ENCODE measurements at places on chromosomes 6 and 20.
A peak's percentile ranks its signal among the peaks of the same experiment; 100 is the strongest.

GRCh38 chr20:37947943-37948342 is 45.0 kb downstream of the VSTM2L start:
- no peak for DNase-seq

GRCh38 chr6:11409371-11409770 is 128.2 kb upstream of the TMEM170B start:
- DNase-seq = no peak

GRCh38 chr20:8652396-8652795 is 416.5 kb upstream of the PLCB4 start:
- DNase-seq = no peak

DNA sequence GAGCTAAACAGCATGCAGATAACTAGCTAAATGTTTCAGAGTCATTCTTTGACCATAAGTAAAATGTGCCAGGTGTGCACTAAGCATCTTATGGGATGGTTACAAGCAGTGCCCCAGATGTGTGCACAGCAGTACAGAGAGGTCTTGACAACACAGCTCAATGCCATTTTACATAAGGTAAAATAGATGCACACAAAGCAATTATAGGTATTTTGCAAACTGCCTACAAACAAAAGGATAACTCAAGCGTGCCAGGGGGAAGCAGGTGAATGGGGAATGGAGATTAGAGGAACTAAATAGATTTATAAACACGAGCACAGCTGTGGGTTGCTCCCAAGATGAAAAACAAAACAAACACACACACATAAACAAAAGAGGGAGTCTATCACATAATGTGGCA is 64.8 kb downstream of the SLC2A10 start:
- DNase-seq = peak; percentile 40

DNA sequence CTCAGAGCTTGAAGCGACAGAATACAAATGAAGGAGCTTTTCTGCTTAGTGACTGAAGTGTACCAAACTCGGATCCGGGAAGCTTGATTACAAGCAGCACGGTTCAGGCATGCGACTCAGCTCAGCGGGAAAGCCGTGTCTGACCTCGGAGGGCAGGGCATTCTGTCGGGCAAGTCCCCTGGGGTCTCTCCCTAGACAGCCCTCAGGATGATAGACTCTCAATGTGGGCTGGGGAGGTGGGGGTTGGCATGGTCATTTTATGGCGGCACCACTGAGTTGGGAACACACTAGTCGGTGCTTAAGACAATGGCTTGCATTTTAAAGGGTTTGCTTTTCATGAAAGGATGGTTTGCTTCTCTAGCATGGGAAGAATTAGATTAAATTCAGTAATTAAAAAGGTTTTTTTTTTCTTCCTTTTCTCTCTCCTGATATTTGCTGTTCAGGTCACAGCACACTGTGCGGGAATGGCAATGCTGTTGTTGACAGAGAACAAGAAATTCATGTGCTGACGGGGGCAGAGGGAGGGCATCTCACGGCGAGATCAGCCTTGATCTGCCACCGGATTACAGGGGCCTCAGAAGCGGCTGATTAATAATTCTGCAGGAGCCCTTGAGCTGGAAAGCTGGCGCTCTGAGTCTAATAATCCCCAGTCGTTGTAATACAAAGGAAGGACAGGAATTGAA is 80.7 kb upstream of the TRAF3IP2 start:
- no peak for DNase-seq

GRCh38 chr6:16704401-16705045 is 56.7 kb downstream of the ATXN1 start:
- DNase-seq = no peak

DNA sequence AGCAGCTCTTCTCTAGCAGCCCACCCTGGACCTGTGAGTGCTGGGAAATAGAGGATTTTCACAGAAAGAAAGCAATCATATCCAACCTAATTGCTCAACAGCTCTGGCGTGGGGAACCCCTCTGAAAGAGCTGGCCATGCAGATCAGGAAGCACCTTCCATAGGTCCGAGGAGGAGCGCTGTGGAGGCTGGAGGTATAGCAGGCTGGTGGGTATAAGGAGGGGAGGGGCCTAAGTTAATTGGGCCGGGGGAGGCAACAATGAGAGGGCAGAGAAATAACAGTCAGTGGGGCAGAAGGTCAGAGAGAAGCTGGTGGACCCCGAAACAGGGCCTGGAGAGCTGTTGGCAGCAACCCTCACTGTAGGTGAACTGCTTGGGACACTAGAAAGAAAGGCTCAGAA is 40.8 kb downstream of the SNRNP48 start:
- no peak for DNase-seq

DNA sequence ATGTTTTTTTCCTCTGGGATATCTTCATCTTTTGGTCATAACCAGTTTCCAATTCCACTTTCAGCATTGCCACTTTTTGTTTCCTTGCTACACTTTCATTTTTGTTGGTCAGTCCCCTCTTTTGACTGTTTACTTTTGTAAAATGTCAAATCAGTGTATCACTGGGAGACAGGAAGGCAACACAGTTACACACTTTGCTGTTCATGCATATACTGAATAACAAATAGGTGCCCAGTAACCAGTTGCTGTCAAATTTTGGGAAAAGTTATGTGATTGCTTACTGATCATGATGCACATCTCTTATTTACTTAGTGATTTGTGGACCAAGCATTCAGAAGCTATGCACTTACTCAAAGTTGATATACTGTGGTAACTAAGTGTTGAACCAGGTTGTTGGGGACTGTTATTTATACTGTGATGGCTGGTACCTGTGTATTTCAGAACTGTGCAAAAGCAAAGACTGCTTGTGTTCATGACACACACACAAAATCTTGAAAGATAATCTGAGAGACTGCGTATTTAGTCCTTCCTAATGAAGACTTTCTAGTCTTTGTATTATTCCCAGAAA is 41.0 kb downstream of the ZNF292 start:
- DNase-seq = no peak

DNA sequence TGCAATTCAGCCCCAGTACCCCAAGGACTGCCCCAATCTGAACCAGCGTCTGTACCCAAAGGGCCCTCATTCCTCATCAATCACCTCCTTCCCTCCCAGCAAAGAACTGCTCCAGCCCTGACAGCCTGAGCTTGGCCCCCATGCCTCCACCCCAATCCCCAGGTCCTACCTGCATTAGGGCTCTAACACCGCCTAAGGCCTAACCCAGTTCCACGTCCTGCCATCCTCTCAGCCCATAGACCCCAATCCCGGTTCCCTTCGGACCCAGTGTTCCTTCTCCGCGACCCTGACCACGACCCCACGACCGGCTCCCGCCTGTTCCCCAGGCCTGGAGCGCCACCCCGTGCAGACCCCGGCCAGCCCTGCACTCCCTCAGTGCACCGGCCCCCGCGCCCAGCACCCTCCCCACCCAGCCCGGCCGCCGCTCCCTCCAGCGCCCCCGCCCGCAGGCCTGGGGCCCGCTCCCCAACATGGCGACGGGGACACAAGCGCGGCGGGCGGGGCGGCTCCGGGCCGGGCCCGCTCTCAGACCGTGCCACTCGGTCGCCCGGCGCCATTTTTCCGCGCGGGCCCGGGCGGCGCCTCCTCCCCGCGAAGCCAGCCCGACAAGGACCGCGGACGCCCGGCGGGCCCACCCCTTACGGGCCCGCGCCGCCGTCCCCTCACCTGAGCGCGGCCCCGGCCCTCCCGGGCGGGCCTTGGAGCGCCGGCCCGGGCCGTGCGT is 483 bp downstream of the NCOA6 start:
- peak; percentile 72 for DNase-seq

DNA sequence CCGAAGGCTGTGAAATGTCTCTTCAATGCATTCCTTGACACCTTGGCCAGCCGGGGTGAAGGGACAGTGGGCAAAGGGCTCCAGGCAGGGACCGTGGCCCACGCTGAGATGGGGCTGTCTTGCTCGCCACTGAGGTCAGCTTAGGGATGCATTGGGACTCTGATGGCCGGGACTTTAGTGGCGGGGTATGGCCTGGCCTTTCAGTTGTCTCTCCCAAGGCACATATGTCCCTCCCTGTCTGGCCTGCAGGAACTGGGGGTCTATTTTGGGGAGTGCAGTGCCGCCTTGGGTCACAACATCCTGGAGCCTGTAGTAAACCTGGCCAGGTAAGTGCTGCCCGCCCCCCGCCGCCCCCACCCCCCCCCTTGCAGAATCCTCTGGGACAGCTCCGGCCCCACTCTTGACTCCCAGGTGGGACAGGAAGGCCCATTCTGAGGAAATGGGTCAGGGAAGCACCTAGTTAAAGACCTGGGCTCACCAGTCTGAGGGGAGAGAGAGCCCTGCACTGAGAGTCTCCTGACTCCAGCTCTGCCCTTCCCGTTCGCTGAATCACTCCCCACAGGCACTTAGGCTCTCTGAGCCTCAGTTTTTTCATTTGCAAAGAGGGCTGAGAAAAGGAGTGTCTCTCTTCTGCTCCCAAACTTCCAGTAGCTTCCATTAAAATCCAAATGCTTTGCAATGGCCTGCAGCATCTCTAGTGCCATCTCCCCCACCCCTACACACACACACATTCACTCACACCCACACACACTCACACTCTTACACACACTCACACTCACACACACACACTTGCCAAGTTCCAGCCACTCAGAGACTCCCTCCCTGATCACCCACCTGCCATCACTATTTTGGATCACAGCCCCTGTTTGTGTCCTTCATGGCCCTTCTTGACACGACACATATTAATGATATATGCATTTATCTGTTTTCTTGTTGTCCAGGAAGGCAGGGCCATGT is 33.1 kb downstream of the RAB44 start:
- DNase-seq = no peak

GRCh38 chr20:64039293-64040160 is 3.5 kb downstream of the C20orf204 start:
- peak; percentile 31 for DNase-seq

DNA sequence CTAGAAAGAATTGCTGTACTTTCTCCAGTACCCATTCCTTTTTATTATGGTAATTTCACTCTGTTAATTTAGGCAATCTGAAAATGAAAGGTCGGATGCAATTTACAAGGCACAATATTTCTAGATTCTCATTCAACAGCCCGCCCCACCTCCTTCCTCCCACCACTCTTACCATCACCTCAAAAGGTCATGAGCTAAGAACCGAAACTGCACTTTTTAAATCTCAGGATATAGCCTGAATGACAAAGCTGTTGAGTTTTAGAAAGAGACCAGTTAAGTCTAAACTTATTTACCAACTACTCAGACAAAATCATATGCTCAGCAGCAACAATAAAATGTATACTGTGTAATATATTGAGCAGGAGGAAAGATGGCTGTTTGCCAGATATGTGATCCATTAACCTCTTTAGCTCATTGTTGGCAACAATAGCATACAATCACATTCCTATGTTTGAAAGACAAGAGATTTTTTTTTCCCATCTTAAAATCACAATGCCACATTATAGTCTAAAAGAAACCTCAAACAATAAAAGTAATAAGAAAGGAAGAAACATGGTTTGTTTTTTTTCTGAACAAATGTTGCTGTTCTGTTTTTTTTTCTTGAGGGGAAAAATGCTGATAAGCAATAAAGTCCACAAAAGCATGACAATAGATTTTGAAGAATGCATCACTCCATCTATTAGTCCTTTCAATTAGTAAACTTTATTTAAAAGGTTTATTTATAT is 1.6 kb upstream of the HS3ST5 start:
- no peak for DNase-seq

DNA sequence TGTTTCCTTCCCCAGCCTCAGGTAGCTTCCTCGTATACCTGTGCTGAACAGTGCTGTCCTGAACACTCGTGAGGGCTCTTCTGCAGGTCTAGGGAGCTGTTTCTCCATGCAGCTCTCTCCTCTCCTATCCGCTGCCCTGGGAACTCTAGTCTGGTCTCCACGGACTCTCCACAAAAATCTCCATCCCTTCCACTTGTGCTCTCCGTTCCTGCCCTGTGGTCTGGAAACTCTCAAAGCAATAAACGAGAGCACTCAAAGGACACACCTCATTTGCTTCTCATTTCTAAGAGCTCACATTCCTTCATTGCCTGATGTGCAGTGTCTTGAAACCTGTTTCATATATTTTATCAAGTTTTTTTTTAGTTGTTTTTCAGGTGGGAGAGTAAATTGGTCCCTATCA is 235.9 kb upstream of the RGS17 start:
- DNase-seq = no peak

GRCh38 chr6:1082285-1082935 is 229.5 kb upstream of the FOXQ1 start:
- DNase-seq = no peak

DNA sequence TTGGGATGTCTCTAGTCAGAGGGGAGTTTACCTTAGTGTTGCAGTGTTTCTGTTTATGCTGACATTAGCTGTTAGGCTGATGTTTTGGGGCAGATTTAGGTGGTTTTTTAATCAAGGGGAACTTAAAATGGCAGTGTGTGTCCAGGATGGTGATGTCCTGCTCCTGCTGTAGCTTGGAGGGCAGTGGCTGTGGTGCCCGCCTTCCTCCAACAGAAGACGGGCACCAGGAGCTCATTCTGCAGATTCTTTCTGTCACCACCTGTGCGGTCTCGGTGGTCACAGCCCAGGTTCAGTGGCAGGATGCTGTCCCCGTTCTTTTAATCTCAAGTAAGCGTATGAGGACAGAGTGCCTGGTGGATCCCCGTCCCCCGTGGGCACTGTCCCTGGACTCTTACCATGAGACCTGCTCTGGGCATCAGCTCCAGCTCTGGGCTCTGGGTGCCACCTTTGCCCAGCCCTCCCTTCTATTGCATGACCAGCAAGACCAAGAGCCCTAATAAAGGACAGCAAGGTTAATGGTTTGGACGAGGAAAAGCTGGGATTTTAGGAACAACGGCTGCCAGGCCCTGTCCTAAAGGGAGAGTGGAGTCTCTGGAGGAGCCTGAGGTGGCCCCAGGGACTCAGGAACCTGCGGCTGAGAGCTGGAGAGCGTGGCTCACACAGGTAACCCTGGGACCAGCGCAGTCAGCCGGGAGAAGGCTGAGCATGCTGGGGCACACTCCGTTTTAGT is 217.3 kb downstream of the ERMARD start:
- no peak for DNase-seq

DNA sequence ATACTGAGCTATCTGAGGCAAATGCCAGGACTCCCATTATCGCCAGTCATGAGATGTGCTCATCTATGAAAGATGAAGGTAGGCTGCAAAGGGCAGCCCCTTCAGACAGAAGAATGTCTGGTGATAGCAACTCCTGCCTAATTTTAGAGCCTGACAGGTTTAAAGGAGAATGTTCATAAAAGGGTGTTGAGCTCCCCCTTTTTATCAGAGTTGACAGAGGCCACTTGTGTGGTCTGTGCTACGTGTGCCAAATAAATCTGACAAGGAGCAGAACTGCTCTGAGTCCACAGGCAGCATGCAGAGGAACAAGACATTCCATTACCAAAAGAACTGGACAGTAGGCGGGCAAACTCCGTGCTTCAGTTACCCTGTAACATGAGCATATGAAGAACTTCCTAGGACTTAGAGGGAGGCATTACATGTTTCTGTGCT is 101.8 kb downstream of the PREP start:
- DNase-seq = no peak

GRCh38 chr6:79832723-79833122 is 114.6 kb downstream of the ELOVL4 start:
- DNase-seq = no peak

- no peak for DNase-seq
These were observed 244.8 kb upstream of the TENT5A start for GRCh38 chr6:81997090-81997926.

DNA sequence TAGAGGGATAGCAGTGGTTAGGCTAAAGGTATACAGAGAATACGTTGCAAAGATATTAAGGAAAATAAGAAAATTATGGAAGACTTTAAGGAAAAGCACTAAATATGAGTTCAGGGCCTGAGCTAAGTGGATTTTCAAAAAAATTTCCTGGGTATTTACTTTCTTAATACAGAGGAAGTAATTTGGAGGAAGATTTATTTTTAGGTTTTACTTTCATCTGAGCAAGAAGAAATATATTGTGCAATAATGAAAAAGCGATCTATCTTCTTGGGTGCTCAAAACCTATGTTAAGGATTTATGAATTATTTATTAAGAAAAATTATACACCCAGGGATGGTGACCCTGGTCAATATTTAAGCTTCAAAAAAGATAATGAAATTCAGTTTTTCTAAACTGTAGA is 224.7 kb downstream of the PLCB1 start:
- no peak for DNase-seq

Data from NCI-H2171 (cell line).